ENCODE measurements at places on chromosomes 1 and 21. TPM values are rescaled to one million over a fixed set of nuclear protein-coding genes. Genes with fewer than 3 reads are reported as not detected.

GRCh38 chr21:23008601-23009202 lies 2010.5 kb downstream of the NCAM2 start:
- DNase-seq, result no peak

MAGOH gene
- total RNA-seq, result 24.2 TPM

TIE1 gene
- total RNA-seq, result 0.81 TPM

NEXN gene
- total RNA-seq, result 17.6 TPM

PCBP3 gene
- 1.2 TPM for total RNA-seq

DNA sequence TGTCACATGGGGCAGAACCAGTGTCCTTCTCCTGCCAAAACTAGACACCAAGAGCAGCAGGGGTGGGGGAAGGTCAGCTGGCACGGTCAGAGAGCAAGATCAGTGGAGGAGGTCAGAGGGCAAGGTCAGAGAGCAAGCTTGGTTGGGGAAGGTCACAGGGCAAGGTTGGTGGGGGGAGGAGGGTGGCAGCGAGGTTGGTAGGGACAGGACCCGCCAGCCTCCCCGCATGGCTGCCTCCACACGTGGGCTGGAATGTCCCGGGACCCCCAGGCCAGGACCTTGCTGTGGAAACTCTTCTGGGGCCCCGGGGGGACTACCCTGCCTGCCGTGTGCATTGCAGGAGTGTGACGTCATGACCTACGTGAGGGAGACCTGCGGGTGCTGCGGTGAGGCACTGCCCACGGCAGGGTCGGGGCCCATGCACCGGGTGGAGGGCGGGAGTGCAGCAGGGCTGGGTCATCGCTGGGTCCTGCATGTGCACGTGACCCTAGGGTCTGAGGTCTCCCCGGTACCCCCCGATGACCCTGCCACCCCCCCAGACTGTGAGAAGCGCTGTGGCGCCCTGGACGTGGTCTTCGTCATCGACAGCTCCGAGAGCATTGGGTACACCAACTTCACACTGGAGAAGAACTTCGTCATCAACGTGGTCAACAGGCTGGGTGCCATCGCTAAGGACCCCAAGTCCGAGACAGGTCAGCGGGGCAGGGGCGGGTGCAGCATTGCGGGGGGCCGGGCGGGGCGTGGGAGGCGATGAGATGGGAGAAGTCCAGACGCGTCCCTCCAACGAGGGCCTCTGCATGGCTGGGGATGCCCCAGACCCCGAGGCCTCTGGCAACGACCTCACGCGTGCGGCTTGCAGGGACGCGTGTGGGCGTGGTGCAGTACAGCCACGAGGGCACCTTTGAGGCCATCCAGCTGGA lies 27.3 kb downstream of the COL6A2 start:
- no peak for DNase-seq

- no peak for DNase-seq
Measured at GRCh38 chr21:40809673-40810197, 37.2 kb downstream of the DSCAM start.

LCE1B gene
- total RNA-seq, result not detected

- DNase-seq, result peak; percentile 62
Measured at GRCh38 chr1:69081668-69082067, 486.1 kb upstream of the LRRC7 start.

DDR2 gene
- 379 TPM for total RNA-seq

DNA sequence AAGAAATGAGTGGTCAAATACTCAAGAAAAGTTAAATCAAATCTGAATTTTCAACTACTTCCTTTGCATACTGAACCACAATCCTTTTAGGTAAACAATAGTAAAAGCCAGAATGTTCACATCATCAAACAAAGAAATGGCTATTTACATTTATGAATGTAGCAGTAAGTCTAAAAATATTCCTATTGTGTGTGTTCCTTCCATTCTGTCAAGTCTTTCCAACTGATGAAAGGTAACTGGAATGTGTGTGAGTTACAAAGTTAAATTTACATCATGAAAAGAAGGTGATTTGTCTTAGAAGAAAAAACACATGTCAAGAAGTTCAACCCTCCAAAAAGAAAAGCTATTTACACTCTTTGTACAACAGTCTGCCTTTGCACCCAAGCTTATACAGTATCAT lies 203.1 kb downstream of the SIPA1L2 start:
- DNase-seq, result peak; percentile 57

RBP7 gene
- not detected for total RNA-seq

DNA sequence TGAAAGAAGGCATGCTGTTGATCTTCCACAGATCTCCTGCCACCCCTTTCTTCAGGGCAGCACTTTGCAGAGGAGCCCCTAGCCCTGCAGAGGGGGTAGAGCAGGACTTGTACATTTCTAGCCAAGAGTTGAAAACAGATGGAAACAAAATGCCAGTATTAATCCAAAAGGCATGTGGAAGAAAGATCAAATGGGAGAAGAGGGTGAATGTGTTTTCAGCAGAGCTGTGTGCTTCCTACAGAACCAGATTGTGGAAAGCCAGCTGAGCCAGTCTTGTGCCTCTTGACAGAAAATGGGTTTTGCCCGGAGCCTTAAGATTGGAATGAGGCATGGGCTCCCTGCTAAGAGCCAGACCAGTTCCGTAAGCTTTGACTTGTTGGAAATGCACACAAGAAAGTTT lies 105.2 kb upstream of the TSPAN2 start:
- DNase-seq, result no peak

ELOA gene
- 33.4 TPM for total RNA-seq

DNA sequence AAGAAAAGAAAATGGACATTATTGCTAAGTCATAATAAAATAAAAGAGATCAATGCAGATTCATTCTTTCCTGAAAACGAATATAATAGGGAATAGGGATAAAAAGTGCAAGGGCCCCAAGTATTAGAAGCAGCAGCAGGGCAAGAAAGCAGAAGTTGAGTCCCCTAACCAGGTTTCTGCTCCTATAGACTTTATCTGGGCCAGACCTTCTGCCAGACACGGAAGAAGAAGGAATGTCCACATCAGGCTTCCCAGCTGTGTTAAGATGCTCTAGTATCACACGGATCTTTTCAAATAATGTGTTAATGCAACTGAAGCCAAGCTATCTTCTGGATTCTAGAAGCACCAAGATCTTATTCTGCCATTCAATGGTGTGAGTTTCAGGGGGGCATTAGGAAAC lies 26.9 kb downstream of the CD244 start:
- no peak for DNase-seq

TPTE gene
- total RNA-seq, result not detected

GRCh38 chr1:30372792-30373433 lies 350.5 kb downstream of the MATN1 start:
- no peak for DNase-seq

OR10J1 gene
- not detected for total RNA-seq

DNA sequence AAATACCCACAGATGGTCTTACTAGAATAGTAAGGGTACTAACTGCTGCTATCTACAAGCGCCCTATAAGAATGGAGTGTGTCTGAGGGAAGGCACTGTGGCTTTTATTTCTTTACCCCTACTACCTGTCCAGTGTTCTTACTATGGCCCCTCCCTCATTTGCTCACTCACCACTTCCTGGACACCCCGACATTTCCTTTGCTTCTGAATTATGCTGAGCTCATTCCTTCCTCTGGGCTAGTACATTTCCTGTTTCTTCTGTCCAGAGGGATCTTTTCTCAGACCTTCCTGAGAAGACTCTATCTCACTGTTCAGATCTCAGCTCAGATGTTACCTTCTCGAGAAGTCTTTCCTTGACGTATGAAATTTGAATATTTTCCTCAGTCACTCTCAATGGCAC lies 192.1 kb upstream of the DAB1 start:
- no peak for DNase-seq

DNA sequence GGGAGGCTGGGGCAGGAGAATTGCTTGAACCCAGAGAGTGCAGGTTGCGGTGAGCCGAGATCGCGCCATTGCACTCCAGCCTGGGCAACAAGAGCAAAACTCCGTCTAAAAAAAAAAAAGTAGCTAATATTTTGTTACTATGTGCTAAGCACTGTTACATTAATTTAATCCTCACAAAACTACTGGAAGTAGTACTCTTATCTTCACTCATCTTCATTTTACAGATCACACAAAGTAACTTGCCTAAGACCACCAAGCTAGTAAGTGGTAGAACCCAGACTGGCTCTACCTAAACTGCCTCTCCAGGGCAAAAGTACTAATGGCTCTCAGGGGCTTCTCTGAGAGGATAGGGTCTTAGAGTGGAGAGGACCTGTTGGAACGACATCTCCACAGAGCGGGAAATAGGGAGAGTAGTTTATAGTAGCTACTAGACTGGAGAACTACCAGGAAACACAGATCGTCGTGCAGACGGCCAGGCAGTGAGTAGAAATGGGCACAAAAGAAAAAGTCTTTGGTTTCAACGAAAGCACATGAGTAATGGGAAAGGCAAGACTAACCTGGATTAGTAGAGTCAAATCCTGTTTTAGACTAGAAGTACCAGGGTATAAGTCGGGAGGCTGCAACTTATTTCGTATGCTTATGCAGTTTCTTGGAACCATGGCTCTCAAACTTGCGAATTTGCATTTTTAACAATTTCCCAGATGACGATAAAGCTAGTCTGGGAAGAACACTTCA lies 1.4 kb downstream of the CLCC1 start:
- DNase-seq, result peak; percentile 5

RBM11 gene
- total RNA-seq, result not detected

UBXN10 gene
- not detected for total RNA-seq

DNA sequence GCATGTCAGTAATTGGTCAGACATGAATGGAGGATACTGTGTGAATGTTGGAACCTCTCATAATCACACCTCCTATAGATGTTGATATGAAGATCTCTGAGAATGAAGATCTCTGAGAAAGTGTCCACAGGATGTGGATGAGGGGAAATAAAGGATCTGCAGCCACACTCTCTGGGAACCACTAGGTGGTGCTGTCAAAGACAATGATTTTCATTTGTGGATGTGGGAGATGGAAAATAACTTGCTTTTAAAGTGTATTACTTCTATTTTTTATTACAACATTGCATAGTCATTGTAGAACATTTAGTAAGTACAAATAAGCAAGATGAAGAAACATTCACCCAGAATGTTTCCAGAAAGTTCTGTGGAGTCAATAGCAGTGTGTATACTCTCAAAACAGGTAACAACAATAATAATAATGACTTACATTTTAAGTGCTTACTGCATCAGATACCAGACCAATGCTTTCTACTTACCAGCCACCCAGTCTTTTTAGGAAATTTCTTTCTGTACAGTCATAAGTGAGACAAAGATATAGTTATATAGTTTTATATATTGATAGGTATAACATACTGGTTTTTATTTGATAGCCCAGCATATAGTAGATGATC lies 128.2 kb downstream of the ATG4C start:
- DNase-seq, result peak; percentile 50

DNA sequence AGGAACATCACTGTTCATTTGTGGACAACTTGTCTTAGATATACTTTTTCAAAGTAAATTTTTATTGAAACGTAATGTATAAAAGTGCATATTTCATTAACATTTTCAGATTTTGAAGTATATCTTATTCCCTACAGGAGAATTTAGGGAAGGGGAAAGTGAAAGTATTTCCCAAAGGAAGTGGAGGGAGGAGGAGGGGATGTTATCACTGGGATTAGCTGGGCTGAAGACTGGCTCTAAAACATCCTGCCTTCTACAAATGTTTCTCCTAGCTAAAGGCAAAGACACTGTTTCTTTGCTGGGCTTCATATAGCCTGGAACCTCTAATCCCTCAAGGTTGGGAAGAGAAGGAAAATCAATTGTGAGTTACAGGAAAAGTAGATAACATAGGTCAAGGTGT lies 7.1 kb upstream of the ZNF697 start:
- peak; percentile 42 for DNase-seq

C1orf87 gene
- total RNA-seq, result not detected

GRCh38 chr1:229596925-229597699 lies 28.8 kb downstream of the TAF5L start:
- peak; percentile 74 for DNase-seq

SPRR1A gene
- not detected for total RNA-seq

- DNase-seq, result no peak
Measured at GRCh38 chr1:181541458-181541857, 58.1 kb downstream of the CACNA1E start.

GRCh38 chr21:46562472-46562871 lies 42.4 kb downstream of the S100B start:
- no peak for DNase-seq

SERBP1 gene
- 420 TPM for total RNA-seq

CLDN19 gene
- not detected for total RNA-seq

PDC gene
- total RNA-seq, result 0.27 TPM

GRCh38 chr1:155205969-155206593 lies 1.6 kb downstream of the THBS3 start:
- no peak for DNase-seq

GRCh38 chr1:152626744-152627143 lies 3.8 kb upstream of the LCE3A start:
- DNase-seq, result no peak

DNA sequence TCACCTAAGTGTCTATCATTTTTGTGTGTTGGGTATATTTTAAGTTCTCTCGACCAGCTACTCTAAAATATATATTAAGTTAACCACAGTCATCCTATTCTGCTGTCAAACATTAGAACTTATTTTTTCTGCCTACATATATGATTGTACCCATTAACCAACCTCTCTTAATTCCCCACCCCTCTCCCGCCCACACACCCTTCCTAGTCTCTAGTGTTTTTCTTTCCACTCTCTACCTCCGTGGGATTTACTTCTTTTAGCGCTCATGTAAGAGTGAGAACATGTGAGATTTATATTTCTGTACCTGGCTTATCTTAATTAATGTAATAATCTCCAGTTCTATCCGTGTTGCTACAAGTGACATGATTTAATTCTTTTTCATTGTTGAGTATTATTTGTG lies 26.6 kb downstream of the KCNK2 start:
- no peak for DNase-seq

DNA sequence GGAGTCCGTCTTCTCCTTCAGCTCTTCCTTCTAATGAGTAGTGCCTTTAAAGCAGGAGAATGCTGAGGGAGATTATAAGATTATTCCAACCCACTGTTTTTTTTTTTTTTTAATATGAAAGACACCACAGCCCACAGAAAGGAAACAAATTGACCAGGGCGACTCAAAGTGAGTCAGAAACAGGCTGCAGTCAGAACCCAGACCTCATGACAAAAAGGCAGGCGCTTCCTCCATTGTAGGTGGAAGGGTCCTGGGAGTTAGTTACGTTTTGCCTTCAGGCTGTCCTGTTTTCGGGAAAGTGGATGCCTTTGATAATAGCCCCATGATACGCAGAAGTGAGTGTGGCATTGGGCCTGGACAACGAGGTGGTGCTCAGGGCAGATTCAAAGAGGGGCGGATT lies 21.0 kb downstream of the PLXNA2 start:
- DNase-seq, result no peak

SHISA4 gene
- 20.9 TPM for total RNA-seq

- no peak for DNase-seq
Measured at GRCh38 chr1:41919764-41920397, 1.2 kb upstream of the HIVEP3 start.

Data from fibroblast of the aortic adventitia (primary cell).